Activated gamma-delta T cell (primary cell): ENCODE measurements at places on chromosomes 11 and 22.

- no peak for DNase-seq
These were observed 16.0 kb upstream of the SMIM35 start for GRCh38 chr11:118102721-118103261.

DNA sequence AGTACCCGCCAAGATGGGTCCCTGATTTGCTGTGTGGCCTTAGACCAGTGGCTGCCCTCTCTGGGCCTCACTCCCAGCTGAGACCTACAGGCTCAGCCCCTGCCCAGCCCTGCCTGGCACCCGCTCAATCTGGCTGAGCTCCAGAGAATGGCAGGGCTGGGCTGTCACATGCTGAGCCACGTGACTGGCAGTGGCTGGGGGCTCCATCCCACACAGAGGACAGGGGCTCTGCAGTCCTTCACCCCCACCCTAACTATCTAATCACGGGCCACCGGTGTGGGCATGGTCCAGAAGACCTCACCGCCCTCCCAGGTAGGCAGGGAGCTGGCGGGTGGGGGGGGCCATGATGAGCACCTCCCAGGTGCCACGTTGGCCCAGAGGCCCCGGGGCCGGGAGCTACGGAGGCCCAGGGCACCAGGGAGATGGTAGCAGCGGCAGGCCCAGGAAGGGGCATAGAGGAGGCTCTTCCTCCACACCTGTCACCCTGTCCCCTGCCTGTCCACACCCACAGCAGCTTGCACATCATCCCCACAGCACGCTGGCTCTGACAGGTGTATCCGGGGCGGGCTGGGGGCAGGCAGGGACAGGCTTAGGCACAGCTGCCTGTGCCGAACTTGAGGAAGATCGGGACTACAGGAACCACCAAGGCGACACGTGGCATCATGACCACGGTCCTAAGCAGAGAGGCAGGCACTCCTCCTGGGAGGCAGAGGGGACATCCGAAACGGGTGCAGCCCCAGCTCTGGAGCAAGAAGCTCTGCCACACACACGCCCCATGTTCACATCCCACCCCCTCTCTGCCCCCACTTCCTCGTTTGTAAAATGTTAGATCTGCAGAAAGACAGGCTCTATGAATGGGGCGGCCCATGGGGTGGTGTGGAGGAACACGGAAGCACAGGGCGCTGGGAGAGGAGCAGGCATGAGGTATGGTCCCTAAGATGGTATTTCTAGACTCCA lies 1.5 kb upstream of the ALDH3B1 start:
- no peak for DNase-seq

DNA sequence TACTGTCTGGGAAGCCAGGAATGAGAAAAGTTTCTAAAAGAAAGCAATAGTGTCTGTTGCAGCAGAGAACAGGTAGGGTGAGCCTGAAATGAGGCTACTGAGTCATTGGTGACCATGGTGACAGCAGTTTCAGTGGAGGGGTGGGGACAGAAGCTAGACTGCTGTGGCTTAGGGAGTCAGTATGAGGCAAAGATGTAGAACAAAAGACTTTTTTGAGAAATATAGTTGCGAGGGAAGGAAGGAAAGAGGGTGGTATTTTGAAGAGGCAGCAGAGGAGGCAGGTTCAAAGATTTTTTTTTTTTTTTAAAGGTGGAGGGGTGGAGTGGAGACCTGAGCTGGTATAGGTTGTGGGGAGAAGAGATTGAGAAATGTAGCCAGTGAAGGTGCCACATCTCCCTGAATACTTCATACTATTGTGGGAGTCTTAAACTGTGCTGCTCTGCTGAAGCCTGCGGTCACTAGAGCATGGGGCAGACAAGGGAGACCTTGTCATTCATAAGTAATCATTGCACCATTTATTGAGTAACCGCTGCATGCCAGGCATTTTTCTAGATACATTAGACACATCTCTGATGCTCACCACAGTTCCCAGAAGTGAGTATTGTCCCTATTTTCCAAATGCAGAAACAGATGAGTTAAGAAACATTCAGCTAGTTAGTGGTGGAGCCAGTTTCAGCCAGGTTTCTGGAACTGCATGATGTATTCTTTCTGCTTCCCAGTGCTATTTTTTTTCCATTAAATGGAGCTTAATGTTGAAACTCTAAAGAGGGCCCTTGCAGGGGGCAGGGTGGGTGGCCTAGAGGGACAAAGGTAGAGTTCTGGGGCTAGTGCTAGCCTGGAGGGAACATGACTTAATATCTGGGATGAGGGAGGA lies 49.9 kb downstream of the STIM1 start:
- no peak for DNase-seq

GRCh38 chr11:43852057-43852636 lies 28.5 kb upstream of the ALKBH3 start:
- no peak for DNase-seq

- DNase-seq, result no peak
These were observed 3.6 kb downstream of the RTN4RL2 start for GRCh38 chr11:57463671-57464538.

GRCh38 chr11:57651408-57651807 lies 1.7 kb upstream of the YPEL4 start:
- DNase-seq, result no peak

GRCh38 chr11:102179371-102179770 lies 69.1 kb downstream of the YAP1 start:
- DNase-seq, result no peak

GRCh38 chr11:8833568-8834315 lies 77.2 kb upstream of the AKIP1 start:
- DNase-seq, result no peak

DNA sequence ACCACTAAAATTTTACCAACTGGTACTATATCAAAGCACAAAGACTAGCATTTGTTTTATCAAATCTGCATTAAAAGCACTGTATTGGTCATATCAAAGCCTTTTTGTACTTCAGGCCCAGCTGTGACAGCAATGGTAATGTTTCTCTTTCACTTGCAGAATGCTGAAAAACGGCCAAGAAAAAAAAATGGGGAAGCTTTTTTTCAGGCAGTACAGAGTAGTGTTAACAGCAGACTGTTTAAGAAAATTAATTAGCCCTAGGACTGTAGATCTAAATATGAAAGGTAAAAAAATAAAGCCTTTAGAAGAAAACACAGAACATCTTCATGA lies 33.3 kb downstream of the DENND5A start:
- no peak for DNase-seq

DNA sequence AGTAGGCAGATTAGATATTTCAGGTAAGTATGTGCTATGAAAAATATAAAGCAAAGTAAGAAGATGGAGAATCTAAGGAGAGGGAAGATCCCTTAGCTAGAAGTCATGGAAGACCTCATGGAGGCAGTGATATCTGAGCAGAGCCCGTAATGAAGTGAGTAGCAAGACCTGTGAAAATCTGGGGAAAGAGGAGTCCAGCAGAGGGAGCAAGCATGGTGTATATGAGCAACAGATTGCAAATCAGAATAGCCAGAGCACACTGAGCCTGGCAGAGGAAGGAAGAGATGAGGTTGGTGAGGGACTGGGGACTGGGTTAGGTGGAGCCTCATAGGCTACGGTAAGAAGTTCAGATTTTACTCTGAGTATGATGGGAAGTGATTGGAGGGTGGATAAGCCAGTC lies 9.4 kb downstream of the LHFPL7 start:
- DNase-seq, result no peak

DNA sequence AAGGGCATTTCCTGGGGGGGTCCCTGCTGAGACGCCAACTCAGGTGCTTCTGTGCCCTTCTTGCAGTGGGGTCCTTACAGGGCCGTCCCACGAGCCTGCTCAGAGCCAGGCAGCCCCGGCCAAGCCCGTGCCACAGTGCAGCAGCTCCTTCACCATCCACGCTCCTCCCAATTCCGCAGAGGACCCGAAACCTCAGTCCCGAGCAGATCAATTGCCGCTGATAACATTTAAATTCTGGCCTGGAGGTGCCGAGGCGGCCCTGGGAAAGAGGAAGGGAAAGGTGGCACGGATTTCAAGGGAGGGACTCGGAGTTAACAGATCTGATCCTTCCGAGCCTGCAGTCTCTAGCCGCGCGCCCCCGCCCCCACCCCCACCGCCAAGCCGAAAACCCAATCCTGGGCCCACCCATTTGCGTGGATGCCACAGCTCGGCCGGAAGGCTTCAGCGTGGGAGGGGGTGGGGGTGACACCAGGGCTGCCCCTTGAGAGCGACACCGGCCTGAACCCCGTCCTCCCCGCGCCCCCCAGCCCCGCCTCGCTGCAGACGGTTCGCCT lies 32.3 kb upstream of the JAM3 start:
- DNase-seq, result no peak

DNA sequence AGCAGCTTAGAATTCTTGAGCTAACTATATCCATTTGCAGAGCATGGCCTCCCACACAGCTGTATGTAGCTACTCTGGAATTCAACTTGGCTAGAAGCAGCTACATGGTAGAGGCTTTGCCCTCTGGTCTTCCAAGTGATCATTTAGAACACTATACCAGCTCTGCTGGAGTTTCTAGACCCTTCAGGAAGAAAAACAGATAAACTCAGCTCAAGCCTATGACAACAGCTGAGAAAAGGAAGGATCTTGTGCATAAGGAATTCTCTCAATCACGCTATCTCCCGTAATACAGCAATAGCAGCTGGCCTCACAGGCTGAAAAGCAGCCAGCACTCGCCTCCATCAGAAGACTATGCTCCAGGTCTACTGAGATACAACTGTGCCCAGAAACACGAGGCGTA lies 50.6 kb upstream of the APOA1 start:
- no peak for DNase-seq

GRCh38 chr22:37492428-37493344 lies 6.5 kb upstream of the MFNG start:
- DNase-seq, result no peak

DNA sequence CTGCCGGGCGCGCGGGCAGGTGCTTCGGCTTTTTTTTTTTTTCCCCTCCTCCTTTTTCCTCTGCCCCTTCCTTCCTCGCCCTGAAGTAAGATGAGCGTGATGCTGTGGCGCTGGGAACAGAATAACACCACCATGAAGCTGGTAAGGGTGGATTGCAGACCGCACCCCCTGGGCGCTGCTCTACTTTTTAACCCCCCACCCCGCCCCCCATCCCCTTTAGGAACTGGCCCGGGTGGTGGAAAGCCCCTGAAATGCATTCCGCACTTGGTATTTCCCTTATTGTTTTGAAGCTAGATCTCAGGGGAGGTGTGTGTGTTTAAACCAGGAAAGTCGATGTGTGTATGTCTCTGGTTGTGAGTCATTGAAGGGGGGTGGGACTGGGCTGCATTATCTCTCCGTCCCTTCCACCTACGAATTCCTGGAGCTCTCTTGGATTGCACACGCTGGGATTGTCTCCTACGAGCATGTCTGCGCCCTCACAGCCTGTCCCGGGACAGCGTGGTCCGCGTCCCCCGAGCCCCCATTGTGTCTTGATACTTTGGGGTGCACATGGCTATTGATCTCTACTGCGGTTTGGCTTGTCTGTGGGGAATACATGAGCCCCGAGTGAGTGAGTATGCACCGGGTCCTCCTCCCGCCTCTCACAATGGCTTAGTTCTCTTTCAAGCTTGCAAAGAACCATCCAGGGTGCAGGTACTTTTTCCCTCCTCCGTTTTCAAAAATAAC lies 64.9 kb downstream of the NAV2 start:
- DNase-seq, result no peak

- DNase-seq, result no peak
These were observed 12.6 kb upstream of the APLNR start for GRCh38 chr11:57249384-57250319.

DNA sequence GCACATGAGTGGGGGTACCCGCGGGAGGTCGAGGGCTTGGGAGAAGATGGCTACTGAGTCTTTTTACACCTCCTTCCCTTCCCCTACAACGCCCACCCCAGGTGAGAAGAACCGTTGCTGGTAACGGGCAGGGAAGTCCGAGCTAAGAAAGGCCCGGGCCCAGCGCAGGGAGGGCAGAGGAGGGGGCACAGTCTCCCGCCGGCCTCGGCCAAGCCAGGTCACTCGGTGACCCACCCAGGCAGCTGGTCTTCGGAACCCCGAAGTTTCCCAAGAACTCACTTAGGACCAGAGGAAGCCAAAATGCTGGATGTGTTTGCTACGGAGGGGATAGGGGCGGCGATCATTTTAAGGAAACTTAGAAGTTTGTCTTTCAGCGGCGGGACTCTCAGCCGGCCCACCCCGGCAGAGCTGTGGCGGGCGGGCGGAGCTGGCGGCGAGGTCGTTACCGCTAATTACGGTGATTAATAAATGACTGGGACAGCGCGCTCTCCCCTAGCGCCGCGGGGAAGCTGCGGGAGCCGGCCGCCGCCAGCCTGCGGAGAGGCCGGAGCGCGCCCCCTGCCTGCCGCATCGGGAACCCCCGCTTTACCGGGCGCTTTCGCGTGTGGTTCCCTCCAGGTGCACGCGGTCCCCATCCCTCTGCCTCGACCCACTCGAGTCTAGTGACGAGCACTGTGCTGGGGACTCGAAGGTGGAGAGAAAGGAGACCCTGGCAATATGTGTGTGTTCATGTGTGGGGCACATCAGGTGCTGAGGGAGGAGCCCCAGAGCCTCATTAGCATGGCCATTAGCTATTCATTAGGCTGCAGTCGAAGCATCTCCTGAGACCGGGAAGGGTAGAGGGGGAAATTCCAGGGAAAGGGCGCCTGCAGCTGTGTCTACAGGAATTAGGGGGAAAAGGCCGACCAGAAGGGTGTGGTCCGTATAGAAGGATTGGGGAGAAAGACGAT lies 945 bp downstream of the ROBO3 start:
- peak; percentile 25 for DNase-seq

DNA sequence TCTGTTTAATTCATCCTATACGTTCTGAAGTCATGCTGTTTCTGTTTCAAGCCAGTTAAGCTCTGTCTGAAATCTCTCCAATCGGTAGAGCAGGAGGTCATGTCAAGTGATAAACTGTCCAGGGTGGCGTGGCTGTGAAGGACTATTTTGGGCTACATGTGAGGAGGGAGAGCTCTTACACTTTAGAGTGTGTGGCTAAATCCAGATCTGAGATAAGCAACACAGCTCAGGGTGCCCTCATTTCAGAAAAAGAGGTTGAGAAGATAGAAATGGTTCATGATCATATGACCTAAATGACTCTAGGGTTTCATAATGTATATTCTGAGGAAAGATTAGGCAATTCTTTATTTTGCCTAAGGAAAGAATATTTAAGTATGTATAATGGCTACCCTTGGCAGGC lies 8.4 kb downstream of the BLID start:
- no peak for DNase-seq

DNA sequence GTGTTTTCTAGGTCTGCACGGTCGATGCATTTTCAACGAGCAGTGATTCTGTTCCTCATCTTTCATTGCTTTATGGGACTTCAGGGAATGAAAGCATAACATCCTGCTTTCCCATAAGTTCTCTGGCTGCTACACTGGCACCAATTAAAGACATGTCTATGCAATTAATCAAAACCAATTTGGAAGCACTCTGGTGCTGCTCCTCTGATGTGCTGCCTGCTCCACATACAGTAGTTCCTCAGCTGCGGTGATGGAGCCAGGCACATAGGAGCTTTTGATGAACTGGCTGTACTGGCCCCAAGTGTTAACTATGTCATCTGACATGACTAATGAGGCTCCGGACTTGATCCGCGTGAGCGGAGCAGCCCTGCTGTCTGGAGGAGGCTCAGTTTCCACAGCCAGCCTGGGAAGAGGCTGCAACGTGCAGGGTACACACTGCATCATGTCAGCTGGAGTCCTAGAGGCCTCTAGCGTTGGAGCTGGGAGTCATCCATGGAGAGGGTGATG lies 29.8 kb downstream of the GVQW3 start:
- DNase-seq, result no peak

GRCh38 chr11:118842369-118842768 lies 41.3 kb upstream of the CXCR5 start:
- no peak for DNase-seq
